ENCODE measurements at places on chromosomes 7 and 10. TPM values are rescaled to one million over a fixed set of nuclear protein-coding genes. Genes with fewer than 3 reads are reported as not detected.

DNA sequence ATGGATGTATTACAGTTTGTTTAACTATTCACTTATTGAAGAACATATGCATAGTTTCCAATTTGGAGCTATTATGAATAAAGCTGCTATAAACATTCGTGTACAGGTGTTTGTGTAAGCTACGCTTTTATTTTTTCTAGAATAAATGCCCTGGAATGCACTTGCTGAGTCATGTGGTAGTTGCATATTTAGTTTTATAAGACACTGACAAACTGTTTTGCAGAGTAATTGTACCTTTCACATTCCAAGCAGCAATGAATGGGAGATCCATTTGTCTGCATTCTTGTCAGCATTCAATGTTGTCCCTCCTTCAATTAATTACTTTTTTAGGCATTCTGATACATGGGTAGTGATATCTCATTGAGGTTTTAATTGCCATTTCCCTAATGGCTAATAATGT is 373.6 kb upstream of the GHITM start:
- peaks cover under 1% of the 10 kb centered on the region for H3K4me1 ChIP-seq
- no peak overlapping the region for H3K4me3 ChIP-seq
- no peak overlapping the region for H3K27ac ChIP-seq
- no peak for DNase-seq
- H3K36me3 ChIP-seq: no peaks in the 10 kb centered on the region

GRCh38 chr7:142024547-142024946 is 28.9 kb downstream of the MGAM start:
- no peaks in the 10 kb centered on the region for H3K27me3 ChIP-seq
- H3K27ac ChIP-seq: no peak overlapping the region
- no peaks in the 10 kb centered on the region for H3K4me1 ChIP-seq
- no peaks in the 10 kb centered on the region for H3K36me3 ChIP-seq

DNA sequence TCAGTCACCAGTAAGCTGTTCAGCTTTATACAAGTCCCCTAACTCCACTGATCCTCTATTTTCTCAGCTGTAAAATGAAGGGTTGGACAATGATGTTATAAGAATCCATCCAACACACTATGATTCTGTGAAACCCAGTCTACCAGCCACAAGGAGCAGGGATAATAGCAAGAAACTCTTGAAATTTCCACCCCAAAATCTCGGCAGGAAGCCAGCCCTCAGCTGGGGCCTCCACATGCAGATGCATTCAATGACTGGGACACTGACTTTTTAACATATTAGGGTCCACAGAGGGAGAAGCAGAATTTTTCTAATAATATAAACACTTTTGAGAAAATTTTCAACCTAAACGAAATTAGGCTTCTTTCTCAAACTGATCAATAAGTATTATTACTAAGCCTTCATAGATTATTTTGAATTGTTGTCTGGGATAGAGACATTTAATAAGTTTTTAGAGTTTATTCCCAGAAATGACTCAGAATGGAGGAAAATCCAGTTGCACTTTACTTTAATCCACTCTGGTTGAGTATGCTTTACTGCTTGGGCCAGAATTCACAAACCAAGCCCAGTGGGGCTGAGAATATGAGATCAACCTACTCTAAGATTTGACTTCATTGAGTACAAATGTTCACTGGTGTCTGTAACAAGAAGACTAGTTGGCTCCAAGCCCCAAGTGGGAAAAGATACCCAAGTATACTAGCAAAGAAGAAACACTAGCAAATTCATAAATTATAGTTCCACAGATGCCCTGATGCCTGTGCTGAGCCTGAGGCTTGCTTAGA is 168.6 kb downstream of the C7orf25 start:
- H3K36me3 ChIP-seq: no peaks in the 10 kb centered on the region
- H3K27me3 ChIP-seq: no peaks in the 10 kb centered on the region
- no peak overlapping the region for H3K27ac ChIP-seq
- DNase-seq: no peak

DNA sequence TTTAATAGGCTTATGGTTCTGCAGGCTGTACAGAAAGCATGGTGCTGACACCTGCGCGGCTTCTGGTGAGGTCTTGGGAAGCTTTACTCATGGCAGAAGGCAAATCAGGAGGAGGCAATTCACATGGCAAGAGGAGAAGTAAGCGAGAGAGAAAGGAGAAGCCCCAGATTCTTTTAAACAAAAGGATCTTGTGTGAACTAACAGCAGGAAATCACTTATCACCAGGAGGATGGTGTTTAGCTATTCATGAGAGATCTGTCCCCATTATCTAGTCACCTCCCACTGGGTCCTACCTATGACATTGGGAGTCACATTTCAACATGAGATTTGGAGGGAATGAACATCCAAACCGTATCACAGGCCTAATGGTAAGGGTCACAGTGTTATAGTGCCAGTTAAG is 678.0 kb upstream of the KCND2 start:
- no peaks in the 10 kb centered on the region for H3K27me3 ChIP-seq
- no peak overlapping the region for H3K4me3 ChIP-seq
- H3K27ac ChIP-seq: no peak overlapping the region
- peaks cover 3% of the 10 kb centered on the region for H3K4me1 ChIP-seq
- peak; percentile 45 for DNase-seq
- peaks cover 3% of the 10 kb centered on the region for H3K36me3 ChIP-seq

ELN gene
- 0.55 TPM for total RNA-seq
